ENCODE measurements at places on chromosomes 3 and 15. TPM values are rescaled to one million over a fixed set of nuclear protein-coding genes. Genes with fewer than 3 reads are reported as not detected.

Gene KIF23
- total RNA-seq, result 4.7 TPM

Gene CRYBG3
- total RNA-seq, result 4.9 TPM

Gene LEO1
- total RNA-seq, result 32.9 TPM

Gene PLA2G4D
- total RNA-seq, result not detected

Gene STX19
- total RNA-seq, result not detected

Gene WDR73
- 23.1 TPM for total RNA-seq
